ENCODE measurements at places on chromosomes 3 and 15.

DNA sequence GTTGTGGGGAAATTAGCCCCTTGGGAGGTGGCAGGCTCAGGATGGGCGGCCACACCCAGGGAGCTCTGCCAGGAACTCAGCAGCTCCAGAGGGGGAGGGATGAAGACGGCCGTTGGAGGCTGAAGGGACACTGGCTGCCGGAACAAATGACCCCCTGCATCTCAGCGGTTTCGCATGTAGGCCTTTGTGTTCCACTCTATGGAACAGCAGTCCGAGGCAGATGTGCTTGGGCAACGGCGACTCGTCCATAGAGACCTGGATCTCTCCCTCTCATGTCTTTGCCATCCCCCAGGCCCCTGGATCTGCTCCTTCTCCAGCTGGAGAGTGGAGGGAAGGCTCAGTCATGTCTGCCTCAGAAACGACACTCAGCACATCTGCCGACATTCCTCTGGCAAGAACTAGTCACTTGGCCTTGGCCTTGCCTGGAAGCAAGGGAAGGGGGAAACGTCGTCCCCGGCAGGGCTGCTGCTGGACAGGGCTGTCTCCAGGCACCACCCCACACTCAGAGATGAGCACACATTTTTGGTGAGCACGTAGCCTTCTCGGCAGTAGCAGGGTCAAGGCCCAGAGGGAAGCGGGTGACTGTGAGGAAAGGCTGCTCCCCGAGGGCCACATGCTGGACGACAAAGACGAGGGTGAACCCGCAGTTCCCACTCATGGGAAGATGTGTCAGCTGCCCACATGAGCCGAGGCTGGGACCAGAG, 83.8 kb downstream of the ASB7 start:
- no peak for DNase-seq

DNA sequence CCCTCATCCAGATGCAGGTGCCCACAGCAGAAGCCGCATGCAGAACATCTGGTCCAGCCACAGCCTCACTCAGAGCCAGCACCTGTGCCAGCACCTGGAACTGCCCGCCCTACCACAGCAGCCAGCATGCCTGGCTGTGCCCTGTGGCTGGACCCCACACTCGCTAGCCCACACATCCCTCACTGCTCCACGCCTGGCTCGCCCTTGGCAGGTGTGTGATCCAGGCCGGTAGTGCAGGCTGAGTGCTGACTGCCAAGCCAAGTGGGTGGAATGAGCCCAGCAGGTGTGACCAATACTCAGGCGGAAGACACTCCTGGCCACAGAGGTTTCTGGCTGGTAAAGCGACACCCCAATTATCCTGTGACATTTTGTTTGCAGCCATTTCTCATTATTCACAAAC, 162.4 kb upstream of the ROBO1 start:
- no peak for DNase-seq

GRCh38 chr3:15301761-15302160, 30.6 kb downstream of the SH3BP5 start:
- DNase-seq = no peak

GRCh38 chr3:31996195-31996594, 14.6 kb downstream of the ZNF860 start:
- no peak for DNase-seq

DNA sequence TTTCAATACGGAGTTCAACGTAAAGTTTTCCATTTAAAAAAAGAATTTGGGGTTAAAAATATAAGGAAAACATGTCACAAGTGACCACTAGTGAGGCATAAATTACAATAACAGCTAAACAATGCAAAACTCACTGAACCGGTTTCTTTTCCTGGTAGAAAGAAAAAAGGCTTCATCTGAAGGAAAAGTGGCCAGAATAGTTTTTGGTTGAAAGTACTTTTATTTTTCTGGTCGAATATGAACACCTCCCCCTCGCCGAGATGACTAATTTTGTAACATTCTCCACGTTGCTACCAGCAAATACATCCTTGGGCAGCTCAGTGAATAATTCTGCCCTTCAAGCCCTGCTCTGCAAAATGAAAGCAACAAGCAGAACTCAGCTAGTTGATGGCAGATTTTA, 3.9 kb upstream of the SRGAP3 start:
- DNase-seq = no peak

DNA sequence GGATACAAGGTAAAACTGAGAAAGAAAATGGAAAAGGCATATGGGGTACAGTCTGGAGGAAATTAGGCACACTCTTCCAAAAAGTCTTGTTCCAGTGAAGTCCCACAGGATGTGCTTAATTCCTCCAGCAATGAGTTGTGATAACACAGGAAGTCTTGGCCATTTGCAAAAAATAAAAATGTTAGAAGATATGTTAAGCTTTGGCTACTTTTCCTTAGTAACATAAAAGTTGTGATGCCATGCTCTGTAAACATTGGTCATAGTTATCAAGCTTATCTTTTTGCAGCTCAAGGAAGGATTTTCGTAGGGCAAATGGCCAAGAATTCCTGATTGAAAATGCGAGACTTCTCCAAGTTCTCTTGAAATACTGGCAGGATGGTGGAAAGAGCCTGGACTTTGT, 26.4 kb downstream of the LNP1 start:
- DNase-seq = no peak

DNA sequence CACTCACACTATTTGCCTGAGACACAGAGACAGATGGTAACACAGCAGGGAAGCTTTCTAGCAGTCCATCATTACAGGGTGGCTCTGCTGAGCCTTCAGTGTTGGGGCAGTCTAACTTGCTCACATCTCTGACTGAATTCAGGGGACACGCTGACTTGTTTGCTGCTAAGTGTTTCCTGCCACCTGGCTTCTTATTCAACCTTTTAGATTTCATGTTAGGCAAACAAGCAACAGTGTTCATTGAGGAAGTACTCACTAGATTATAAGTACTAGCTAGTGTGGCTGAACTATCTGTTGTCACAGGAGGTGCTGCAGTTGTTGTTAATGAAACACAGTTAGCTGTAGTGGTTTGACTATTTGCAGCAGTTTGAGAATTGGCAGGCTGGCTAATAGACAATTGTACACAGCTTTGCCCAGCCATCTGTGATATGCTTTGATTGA, 37.3 kb downstream of the USF3 start:
- no peak for DNase-seq

DNA sequence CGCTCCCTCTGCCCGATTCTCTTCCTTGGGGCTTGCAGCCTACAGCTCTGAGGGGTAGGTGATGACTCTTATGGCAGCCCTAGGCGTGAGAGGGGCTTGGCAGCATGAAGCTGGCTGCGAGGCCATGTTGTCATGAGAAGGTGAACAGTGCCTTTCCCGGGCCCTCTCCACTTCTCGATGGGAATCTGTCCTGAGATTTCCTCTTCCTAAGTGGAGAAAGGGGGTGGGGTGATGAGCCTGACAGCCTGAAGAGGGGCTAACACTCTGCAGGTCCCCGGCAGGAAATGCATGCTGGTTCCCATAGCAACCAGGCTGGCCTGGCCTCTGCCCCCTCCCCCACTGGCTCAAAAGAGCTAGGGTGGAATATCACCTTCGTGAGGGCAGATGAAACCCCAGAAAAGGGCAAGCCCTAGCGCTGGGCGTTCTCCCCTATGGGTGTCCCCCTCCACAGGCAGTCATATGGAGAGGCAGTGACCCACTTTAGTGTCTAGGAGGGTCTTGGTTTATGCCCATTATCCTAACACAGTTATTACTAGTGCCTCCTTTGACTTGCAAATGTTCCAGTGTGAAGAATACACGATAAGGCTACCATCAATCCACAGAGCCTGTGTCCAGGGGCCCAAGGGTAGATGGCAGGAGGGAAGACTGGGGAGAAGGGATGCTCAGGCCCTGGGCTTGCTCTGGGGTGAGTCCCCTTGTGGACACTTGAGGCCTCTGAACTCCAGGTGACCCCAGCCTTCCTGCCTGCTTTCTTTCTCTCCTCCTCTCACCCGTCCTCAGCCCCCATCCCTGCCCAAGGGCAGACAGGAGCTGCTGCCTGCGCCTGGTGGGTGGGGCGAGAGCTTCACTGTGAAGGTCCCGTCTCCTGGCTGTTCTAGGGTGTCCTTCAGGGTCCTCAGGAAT, 13.2 kb downstream of the EPHB3 start:
- no peak for DNase-seq

DNA sequence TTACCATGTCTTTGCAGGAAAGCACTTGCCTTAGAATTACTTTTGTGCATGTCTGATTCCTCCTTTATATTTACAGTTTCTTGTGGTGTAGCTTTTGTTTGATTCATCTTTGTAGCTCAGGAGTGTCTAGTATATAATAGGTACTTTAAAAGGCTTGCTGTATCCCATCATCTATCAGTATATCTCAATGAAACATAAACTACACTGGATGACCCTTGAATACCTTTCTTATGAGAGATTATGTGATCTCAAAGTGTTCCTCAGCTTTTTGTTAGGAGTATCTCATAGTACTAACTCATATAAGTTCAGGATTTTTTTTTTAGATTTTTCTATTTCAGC, 234.8 kb downstream of the PYDC2 start:
- DNase-seq = no peak

GRCh38 chr3:185884641-185885040, 53.2 kb downstream of the TRA2B start:
- DNase-seq = no peak

GRCh38 chr15:53658255-53658654, 101.2 kb downstream of the WDR72 start:
- DNase-seq = no peak

DNA sequence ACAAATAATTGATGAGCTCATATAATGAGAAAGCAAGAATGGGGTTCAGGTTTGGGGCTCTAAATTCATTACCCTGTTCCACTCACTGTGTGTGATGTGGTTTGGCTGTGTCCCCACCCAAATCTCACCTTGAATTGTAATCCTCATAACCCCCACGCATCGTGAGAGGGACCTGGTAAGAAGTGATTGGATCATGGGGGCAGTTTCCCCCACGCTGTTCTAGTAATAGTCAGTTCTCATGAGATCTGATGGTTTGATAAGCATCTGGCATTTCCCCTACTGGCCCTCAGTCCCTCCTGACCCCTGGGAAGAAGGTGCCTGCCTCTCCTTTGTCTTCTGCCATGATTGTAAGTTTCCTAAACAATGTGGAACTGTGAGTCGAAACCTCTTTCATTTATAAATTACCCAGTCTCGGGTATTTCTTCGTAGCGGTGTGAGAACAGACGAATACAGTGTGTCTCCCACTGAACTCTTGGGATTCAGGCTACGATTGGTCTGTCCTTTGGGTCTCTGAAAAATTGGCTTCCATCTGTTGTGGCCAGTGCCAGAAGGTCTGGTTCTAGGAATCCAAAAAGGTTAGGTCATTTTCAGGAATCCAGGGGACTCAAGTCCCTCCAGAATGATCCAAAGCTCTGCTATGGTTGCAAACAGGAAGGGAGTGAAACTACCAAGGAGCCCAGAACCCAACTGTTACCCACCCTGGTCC, 87.7 kb downstream of the XXYLT1 start:
- no peak for DNase-seq

DNA sequence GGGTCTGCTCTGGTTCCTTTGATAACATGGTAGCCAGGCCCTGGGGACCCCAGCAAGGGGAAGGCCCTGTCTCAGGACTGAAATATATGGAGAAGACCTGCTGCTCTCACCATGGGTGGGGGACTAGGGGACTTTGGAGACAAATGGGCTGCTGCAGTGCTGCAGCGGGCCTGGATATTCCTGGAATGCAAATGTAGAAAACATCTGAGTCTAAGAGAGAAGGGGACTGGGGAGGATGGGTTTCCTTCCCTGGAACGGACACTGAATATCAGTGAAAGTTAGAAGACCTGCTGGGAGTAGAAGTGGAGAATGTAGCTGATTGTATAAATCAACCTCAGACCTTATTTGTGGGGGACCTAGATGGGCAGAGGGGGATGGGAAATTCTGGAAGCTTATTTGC, 3.1 kb upstream of the HCN4 start:
- no peak for DNase-seq

GRCh38 chr3:162398554-162398953, 901.9 kb downstream of the OTOL1 start:
- DNase-seq = no peak

GRCh38 chr3:39205131-39205530, 12.7 kb upstream of the XIRP1 start:
- no peak for DNase-seq

GRCh38 chr15:78365917-78366316, 25.8 kb downstream of the CRABP1 start:
- no peak for DNase-seq

- peak; percentile 13 for DNase-seq
Observed at GRCh38 chr3:152556731-152557254, 278.1 kb upstream of the P2RY1 start.

DNA sequence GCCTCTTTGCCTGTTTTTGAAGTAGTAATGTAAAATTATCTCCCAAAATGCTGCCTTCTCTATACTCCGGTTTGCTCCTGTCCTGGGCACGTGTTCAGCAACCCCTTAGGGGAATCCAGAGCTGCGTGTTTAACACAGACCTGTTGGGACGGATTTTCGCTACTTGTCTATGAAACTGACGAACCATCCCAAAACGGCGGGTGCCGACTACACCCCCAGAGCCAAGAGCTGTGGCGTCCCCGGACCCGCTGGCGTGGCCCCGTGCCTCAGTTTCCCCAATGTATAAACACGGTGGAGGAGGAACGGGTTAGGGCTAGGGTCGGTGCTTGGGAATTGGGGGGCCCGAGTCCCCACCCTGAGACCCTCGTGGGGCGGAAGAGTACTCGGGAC, 473 bp downstream of the FHIT start:
- no peak for DNase-seq

DNA sequence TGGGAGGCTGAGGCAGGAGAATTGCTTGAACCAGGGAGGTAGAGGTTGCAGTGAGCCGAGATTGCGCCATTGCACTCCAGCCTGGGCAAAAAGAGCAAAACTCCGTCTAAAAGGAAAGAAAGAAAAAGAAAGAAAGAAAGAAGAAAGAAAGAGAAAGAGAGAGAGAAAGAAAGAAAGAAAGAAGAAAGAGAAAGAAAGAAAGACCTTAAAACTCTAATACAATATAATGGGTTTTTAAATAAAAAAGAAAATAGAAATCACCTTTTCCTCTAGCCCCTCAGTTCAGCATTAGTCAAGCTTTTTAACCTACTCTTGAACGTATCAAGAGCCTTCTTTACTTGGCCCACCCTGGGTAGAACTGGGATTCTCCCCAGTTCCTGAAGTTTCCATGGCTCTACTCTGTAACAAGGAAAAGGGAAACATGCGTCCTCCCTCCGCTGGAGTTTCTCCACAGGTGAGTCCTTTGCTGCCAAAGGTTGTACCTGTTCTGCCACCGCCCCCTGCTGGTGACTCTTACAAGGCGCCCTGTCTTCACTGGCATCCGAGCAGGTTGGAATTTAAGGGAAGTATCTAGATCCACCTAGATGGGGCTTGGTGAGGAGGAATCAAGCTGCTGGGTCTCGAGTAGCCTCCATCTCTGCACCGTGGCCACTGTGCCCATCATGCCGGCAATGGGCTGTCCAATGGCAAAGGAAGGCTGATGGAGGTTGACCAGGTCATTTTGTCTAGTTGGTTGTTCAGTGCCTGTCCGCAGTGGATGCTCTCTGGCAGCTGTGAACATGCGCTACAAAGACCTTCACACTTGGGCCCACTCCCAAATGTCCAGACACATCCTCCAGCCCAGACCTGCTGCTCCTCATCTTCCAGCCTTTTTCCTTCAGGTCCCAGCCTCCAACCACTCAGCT, 20.6 kb upstream of the EPHB3 start:
- peak; percentile 48 for DNase-seq

- DNase-seq = no peak
Observed at GRCh38 chr15:48323294-48323693, 7.9 kb upstream of the DUT start.

Measured in H54 (cell line).